WTC11 (cell line): ENCODE measurements at places on chromosomes 12 and 14. TPM values are rescaled to one million over a fixed set of nuclear protein-coding genes. Genes with fewer than 3 reads are reported as not detected.

Gene NYNRIN
- 16.6 to 18.3 TPM (median 17.9 TPM) in 3 replicates for total RNA-seq

Gene PKP2
- 21.7 to 22.0 TPM (median 21.9 TPM) in 3 replicates for total RNA-seq

Gene PPM1A
- 38.2 to 52.5 TPM (median 41.2 TPM) in 3 replicates for total RNA-seq

Gene RD3L
- total RNA-seq: not detected in 3 replicates

Gene SMIM41
- 0.14 to 0.21 TPM in 2 of 3 replicates, not detected in the other for total RNA-seq

Gene VRTN
- total RNA-seq: 106 to 130 TPM (median 128 TPM) in 3 replicates

Gene LTBP2
- 1.2 TPM in 3 replicates for total RNA-seq

Gene WNT1
- total RNA-seq: not detected in 3 replicates

Gene RNU6-8
- total RNA-seq: not detected in 3 replicates

Gene APOF
- total RNA-seq: 0.11 TPM in 1 of 3 replicates, not detected in the others

Gene IL26
- total RNA-seq: not detected in 3 replicates

Gene NANOG
- 330 to 387 TPM (median 352 TPM) in 3 replicates for total RNA-seq

Gene CMTM5
- total RNA-seq: 0.24 to 0.41 TPM (median 0.39 TPM) in 3 replicates

Gene TAS2R9
- total RNA-seq: not detected in 3 replicates

Gene METAP2
- total RNA-seq: 107 to 112 TPM (median 108 TPM) in 3 replicates
